BJ (cell line): ENCODE measurements at places on chromosomes 6 and 20. TPM values are rescaled to one million over a fixed set of nuclear protein-coding genes. Genes with fewer than 3 reads are reported as not detected.

DNA sequence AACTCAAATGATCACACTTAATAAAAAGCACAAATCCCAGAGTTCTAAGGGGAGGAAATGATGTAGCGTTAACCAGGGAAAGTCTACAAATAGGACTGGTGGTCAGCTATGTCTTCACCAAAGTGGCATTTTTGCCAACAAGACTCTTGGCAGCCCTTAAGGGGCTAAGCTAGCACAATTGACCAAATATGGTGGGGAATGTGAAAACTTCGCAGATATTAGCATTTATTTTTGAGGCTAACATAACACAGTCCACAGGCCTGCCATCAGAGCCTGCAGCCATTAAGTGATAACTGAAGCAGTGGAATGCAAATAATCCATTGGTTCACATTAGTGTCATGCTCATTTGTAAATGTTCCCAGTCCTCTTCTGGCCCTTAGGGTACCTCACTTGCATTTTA, 274.6 kb downstream of the FOXC1 start:
- DNase-seq = no peak

GRCh38 chr20:10940941-10941340, 267.1 kb upstream of the JAG1 start:
- DNase-seq = no peak

- no peak for DNase-seq
These were observed 52.0 kb upstream of the PRELID3B start for GRCh38 chr20:59094576-59094975.

- DNase-seq = no peak
These were observed 4.3 kb upstream of the BTN3A2 start for GRCh38 chr6:26360451-26361416.

Gene SYNDIG1
- 1.0 and 1.7 TPM in 2 replicates for polyA plus RNA-seq

Gene HSPA1A
- polyA plus RNA-seq = 57.7 and 98.6 TPM in 2 replicates

DNA sequence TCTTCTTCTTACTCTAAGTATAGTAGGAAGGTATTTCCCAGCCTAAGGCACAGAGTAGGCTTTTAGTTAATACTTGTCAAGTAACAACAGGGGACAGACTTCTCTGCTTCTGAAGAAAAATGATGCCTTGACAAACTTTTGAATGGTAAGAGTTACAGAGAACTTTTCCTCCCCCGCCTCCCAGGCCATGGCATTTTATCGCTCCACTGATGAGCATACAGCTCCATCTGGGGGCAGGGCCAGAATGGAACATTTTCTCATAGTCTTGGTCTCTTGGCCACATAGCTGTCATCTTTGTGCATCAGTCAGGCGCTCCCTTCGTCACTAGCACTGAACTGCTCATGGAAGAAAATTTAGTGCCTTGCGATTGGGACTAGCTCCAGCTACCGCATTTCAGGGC, 1066.8 kb upstream of the CITED2 start:
- no peak for DNase-seq

DNA sequence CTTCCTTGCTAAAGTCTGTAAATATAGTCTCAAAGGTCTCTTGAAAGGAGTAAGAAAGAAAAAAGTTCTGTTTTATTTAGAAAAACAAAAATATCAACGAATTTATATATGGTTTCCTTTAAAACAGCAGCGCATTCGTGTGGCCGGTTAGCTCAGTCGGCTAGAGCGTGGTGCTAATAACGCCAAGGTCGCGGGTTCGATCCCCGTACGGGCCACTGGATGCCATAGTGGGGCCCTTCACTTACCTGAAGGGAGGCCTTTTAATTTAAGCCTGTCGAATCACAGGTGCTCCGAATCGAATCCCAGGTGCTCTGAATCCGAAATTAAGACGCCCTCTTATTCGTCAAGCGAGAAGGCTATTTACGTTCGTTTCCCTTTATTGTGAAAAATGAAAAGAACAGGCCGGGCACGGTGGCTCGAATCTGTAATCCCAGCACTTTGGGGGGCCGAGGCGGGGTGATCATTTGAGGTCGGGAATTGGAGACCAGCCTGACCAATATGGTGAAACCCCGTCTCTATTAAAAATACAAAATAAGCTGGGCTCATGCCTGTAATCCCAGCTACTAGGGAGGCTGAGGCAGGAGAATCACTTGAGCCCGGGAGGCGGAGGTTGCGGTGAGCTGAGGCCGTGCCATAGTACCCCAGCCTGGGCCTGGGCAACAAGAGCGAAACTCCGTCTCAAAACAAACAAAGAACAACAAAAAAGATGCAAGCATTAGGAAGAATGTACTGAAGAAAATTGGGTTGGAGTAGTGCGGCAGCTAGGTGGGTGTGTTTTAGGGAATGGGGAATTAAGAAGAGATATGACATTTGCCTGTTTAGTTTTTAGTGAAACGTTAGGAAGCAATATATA, 195.8 kb upstream of the ZNF184 start:
- DNase-seq = no peak
